ENCODE measurements at places on chromosomes 11 and 22.

GRCh38 chr11:130781931-130782330 is 134.3 kb downstream of the SNX19 start:
- no peak for DNase-seq

GRCh38 chr11:134357545-134357839 is 25.7 kb downstream of the GLB1L2 start:
- no peak for DNase-seq

DNA sequence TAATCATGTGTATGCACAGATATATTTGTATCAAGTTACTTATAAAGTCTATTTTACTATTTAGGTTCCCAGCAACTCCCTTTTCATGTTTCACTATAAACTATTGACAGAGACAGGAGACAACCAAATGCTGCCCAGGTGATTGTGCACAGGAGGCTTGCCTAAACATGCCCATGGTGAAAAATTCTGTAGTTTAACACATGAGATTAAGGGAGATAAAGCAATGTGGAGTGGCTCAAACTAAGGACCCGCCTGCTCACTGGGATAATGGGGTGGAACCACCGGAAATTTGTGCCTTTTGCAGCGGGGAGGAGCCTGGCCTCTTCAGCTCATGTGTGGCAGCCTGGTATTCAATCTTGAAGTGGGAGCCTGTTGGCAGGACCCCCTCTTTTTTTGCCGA is 459.5 kb upstream of the CNTN5 start:
- no peak for DNase-seq

GRCh38 chr11:36501236-36501635 is 8.8 kb downstream of the TRAF6 start:
- DNase-seq = no peak

- no peak for DNase-seq
These were observed 70.3 kb upstream of the BDNF start for GRCh38 chr11:27770576-27770975.

DNA sequence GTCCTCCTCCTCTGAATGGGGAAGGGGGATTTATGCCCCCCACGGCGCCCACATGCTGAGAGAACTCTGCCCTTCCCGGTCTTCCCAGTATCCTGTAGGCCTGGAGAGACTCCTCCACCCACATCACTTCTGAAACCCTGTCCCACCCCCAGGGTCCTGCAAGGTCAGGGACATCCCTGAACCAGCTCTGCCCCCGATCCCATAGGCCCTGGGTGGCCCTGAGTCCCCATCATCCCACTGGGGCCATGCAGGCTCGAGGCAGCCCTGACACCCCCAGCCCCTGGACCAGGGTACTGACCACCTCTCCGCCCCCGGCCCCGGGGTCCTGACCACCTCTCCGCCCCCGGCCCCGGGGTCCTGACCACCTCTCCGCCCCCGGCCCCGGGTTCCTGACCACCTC is 11.7 kb downstream of the B4GALNT4 start:
- no peak for DNase-seq

DNA sequence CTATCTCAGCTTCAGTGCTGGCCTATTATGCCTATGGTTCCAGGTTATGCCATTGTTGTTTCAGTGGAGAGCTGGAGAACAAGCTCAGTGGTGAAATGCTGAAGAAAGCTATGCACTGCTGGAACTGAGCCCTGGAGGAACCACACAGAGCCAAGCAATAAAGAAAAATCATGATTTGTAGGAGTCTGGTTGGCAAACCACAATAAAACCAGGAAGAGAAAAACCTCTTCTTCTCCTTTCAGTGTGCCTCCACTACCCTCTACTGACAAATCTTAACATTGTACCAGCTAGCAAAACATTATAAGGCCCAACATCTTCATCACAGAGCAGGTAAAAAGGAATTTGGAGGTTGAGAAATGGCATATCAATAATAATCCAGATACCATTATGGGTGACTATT is 5.3 kb downstream of the OR51F2 start:
- no peak for DNase-seq

DNA sequence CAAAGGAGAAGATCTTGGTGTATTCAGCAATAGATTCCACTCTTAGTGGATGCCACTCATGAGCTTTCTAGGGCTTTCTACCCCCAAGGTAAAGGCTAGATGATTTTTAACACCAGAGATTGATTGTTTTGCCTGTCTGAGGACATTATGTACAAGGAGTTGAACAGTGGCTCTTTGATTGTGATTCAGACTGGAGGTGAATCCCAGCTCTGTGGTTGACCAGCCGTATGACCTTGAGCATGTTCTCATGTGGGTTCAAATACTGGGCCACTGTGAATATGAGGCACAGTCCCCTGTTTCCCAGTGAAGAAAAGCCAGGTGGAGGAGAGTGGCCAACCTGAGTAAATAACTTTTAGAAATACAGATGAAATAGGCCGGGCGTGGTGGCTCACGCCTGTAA is 24.0 kb upstream of the PARVB start:
- DNase-seq = no peak

DNA sequence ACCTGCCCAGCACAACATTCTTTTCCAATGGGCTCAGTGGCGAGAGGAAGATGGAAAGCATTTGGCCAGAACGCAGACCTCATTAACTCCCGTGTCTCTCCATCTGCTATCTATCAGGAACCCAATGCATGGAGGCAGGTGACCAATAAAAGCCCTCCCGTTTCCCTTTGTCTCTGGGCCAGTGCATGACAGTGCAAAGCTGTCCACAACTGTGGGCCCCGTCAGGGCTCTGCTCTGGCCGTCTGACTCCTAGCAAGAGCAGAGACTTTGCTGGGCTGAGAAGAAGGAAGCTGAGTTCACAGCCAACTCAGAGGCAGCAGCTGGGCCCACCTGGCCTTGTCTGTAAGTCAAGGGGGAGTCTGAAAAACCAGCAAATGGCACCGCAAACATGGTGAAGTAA is 177.8 kb downstream of the TENM4 start:
- no peak for DNase-seq

DNA sequence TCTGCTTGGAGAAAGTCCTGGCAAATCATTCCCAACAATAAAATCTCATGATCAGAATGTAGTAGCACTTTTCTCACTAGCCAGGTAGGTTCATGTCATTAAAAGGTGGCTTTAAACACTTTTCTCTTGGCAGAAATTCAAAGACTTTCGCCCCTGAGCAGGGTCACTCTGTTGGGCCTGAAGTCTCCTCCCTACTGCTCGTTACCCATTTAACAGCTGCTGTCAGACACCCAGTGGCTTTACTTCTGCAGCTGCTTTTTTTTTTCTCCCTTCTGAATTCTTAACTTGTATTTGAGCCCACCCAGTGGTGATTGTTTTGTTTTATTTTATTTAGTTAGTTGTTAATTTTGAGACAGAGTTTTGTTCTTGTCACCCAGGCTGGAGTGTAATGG is 25.0 kb downstream of the ARHGAP8 start:
- DNase-seq = no peak

GRCh38 chr11:107706531-107706930 is 5.3 kb downstream of the SLN start:
- no peak for DNase-seq

DNA sequence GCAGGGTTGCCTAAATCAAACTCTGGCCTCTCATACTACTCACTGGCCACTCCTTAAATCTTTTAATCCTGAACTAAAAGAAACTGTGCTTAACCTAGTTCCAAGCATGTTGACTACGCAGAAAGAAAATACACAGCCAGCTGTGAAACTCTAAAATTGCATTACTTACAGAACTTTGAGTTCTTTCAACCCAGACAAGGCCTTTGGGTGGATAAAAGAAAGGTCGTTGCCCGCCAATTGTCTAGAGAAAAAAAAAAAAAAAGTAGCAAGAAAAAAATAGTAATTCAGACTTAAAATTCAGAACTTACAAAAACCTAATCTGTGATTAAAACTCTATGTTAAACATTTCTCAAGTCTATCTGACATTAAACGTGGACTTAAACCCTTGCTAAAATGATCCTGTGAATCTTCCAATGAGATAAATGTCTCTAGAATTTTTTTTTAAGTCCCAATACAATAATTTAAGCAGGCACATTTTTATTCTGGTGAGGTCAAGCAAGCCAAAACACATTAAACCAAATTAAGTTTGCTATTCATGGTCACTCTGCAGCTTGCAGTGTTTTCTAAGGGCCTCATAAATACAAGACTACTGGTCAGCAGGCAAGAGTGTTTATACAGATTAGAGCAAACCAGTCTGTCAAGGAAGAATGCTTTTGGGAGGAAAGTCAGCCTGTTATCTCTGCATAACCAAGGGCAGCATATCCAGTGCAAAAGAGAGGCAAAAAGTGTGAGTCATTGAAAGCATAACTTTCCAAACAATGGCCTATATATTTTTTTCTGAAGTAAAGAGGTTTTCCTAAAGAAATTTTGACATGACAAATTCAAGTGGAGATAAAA is 29.5 kb upstream of the CCDC34 start:
- DNase-seq = no peak

DNA sequence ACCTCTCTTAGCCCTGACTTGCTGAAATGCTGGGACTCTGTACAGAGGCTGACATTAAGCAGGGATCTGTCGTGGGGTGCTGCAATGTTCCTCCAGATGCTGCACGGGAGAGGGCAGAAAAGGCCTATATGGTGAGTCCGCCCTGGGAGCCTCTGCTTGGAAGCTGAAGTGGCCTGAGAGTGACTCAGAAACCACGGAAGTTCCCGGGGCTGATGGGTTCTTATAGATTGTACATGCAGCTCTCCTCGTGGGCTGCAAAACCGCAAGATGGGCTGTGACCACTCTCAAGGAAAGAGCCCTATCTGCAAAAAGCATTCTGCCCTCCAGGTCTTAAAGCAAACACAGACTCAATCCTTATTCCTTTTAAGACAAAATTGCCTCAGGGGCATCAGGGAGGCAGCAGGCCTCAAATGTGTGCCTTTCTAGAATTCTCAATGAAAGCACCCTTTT is 5.8 kb upstream of the SLC43A3 start:
- no peak for DNase-seq

- DNase-seq = no peak
These were observed 630.2 kb downstream of the BRD1 start for GRCh38 chr22:49197505-49197904.

DNA sequence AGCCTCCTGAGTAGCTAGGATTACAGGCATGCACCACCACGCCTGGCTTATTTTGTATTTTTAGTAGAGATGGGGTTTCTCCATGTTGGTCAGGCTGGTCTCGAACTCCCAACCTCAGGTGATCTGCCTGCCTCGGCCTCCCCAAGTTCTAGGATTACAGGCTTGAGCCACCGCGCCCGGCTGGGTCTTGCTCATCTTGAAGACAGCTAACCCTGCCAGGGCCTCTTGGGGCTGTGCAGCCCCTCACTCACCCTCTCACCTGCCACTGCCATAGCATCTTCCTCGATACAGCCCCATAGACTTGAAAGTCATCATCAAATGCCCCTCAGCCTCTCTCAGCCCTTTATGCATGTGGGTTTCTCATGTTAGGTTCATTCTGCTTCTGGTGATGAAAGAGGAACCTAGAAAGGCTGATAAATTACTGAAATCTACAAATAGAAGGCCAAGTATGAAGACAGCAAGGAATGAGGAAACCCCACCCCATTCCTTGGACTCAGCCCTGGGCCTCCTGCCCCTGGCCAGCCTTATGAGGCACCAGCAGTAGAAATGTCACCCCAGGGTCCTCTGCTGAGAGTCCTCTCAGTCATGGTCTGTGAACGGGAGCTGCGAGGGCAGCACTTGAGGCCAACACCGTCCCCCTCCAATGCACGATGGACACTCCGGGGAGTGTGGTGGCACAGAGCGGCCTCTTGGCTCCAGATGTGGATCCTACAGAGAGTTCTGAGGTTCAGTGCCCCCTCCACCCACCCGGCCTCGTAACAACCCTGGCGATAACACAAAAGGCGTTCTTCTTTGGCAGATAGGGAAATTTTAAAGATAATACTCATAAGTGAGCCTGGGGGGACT is 24.8 kb downstream of the SCGB1A1 start:
- no peak for DNase-seq

DNA sequence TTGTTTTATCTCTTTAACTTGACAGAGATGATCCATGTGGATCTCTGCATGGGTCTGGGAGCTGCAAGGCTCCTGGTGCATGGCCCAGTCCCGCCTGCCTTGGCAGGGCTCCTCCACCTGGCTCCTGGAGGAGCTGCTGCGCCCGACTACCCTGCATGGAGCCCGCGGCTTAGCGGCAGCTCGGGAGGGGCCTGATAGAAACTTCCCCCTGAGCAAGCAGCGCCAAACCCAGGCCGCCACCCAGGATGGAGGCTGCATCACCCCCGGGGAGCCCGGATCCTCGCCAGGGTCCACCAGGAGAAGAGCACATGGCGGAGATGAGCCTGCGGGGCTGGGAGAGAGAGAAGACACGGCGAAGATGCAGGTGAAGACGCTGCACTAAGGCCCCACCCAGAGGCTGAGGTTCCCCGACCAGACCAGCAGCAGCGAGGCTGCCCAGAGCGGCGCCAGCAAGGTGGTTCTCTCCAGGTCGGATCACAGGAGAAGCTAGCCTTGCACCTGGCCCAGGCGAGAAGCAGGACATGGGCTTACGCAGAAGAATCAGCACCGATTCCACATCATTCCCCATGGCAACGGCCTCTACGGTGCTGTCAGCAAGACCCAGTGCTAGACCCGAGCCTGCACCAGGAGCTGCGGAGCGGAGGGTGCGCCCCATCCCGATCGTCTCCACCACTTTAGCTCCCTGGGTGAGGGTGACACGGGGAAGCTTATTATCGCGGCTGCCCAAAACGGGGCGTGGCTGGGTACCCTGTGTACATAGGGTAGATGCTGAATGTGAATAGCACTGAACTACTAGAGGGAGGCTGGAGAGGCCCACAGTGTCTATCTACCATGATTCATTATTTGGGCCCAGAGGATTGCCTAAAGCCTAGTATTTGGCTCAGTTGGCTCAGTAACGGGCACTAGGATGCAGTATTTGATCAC is 41.3 kb upstream of the VPREB1 start:
- no peak for DNase-seq

GRCh38 chr22:23012081-23012622 is 58.2 kb upstream of the GNAZ start:
- DNase-seq = peak; percentile 67

- DNase-seq = no peak
These were observed 31.9 kb upstream of the APOL5 start for GRCh38 chr22:35685731-35686130.

- DNase-seq = no peak
These were observed 23.7 kb downstream of the FAR1 start for GRCh38 chr11:13692172-13692571.

DNA sequence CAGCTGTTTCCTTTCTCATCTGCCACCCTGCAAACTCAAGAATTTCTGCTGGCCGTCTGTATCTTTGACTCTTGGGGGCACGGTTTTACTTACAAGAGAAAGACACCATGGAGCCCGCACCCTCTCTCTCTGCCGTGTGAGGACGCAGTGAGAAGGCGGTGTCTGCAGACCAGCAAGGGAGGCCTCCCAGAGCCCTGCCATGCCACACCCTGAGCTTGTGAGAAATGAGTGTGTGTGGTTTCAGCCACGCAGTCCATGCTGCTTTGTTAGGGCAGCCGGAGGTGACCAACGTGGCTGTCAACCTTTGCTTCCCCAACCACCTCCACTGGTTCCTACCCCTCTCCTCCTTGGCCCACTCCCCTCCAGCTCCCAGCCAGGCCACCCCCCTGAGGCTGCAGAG is 70.1 kb upstream of the NUP50 start:
- no peak for DNase-seq

- DNase-seq = peak; percentile 42
These were observed 47.2 kb upstream of the SYT7 start for GRCh38 chr11:61627850-61628661.

GRCh38 chr11:31958076-31958735 is 132.7 kb upstream of the RCN1 start:
- DNase-seq = peak; percentile 60
